ENCODE measurements at places on chromosomes 13 and 19.

GRCh38 chr19:13122275-13122878 is 4.3 kb downstream of the NACC1 start:
- H3K27me3 ChIP-seq: no peaks in the 10 kb centered on the region
- peak overlapping the region; percentile 93 for H3K27ac ChIP-seq
- H3K36me3 ChIP-seq: peaks cover 5% of the 10 kb centered on the region

GRCh38 chr19:47239152-47239551 is 8.2 kb upstream of the BBC3 start:
- H3K27me3 ChIP-seq: no peaks in the 10 kb centered on the region
- no peak for DNase-seq
- peaks cover 5% of the 10 kb centered on the region for H3K4me1 ChIP-seq
- H3K27ac ChIP-seq: peak overlapping the region; percentile 57

GRCh38 chr19:13089139-13089856 is 13.4 kb downstream of the LYL1 start:
- H3K4me1 ChIP-seq: no peaks in the 10 kb centered on the region
- no peak for DNase-seq
- no peak overlapping the region for H3K4me3 ChIP-seq
- H3K27me3 ChIP-seq: no peaks in the 10 kb centered on the region
- no peak overlapping the region for H3K27ac ChIP-seq

DNA sequence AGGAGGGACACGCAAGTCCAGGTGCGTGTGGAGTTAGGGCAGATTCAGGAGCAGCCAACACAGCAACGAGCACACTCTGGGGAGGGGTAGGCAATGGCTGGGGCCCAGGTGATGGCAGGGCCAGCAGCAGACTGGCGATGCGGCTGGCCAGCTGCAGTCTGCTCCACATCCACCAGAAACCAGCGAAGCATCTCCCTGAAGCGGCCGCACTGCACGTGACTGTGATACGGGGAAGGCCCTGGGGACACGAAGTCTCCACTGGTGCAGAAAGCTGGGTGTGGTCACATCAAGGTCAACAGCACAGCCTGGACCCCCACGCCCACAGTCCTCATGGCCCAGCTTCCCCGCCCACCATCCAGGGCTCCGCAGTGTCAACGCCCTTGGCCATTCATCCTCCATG is 21.3 kb upstream of the EPHX3 start:
- H3K4me3 ChIP-seq: no peak overlapping the region
- H3K27ac ChIP-seq: peak overlapping the region; percentile 67
- DNase-seq: no peak
- no peaks in the 10 kb centered on the region for H3K27me3 ChIP-seq
- H3K4me1 ChIP-seq: no peaks in the 10 kb centered on the region

DNA sequence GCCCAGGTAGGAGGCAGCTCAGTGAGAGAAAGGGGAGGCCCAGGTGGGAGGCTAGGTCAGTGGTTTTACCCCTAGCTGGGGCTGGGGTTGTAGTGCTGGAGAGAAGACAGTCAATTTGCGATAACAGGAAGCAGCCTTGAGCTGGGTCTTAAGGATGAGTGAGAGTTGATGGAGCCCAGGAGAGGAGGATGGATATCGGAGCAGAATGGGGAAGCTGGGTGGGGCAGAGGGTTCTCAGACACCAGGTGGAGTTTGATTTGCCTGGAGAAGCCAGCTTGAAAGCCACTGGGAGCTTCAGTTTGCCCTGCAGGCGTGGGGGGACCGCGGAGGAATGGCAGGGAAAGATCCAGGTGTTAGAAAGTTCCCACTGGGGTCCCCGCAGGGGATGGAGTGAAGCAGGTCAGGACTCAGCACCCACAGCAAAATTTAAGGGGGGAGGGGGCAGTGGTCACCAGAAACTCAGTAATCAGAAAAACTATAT is 836 bp upstream of the CDC42EP5 start:
- no peak overlapping the region for H3K27ac ChIP-seq
- H3K4me3 ChIP-seq: no peak overlapping the region
- no peaks in the 10 kb centered on the region for H3K36me3 ChIP-seq
- DNase-seq: no peak

- no peak for DNase-seq
- peaks cover 1% of the 10 kb centered on the region for H3K36me3 ChIP-seq
- H3K4me3 ChIP-seq: no peak overlapping the region
- H3K27ac ChIP-seq: no peak overlapping the region
- no peaks in the 10 kb centered on the region for H3K4me1 ChIP-seq
- no peaks in the 10 kb centered on the region for H3K27me3 ChIP-seq
These were observed 63.5 kb upstream of the CSNK1A1L start for GRCh38 chr13:37168926-37169325.

All from central memory CD8-positive, alpha-beta T cell (primary cell).